ENCODE measurements at places on chromosomes 13 and 19.
A peak's percentile ranks its signal among the peaks of the same experiment; 100 is the strongest.

GRCh38 chr13:35874704-35875103, 256.5 kb downstream of the DCLK1 start:
- no peak for DNase-seq

- no peak for DNase-seq
Measured at GRCh38 chr19:10839114-10840050, 3.4 kb upstream of the TMED1 start.

- DNase-seq, result peak; percentile 53
Measured at GRCh38 chr19:55442372-55442961, 633 bp downstream of the SHISA7 start.

GRCh38 chr13:66887088-66887487, 343.0 kb downstream of the PCDH9 start:
- peak; percentile 83 for DNase-seq

DNA sequence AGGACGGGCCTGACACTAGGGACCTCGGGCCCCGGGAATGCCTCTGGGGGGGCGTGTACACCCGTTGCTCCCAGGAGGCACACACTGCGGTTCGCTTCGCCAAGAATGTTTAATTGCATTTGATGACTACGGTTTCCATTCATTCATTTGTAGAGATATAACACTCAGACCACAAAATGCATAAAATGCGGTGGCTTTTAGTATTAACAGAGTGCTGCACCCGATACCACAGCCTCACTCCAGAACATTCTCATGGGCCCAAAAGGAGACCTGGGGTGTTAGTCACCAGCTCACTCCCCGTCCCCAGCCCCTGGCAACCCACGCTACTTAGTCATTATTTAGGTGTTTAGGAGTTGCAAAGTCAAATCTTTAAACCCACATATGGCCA, 21.8 kb downstream of the HCN2 start:
- no peak for DNase-seq

DNA sequence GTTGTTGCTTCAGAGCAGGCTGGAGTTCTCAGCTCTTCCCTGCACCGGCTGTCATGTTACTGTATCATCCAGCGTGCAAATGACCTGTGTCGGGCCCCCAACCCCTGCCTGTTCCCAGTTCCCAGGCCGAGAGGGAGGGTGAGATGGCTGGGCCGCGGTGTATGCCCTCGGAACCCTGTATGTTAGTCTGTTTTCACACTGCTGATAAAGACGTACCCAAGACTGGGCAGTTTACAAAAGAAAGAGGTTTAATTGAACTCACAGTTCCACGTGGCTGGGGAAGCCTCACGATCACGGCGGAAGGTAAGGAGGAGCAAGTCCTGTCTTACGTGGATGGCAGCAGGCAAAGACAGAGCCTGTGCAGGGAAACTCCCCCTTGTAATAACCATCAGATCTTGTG, 10.9 kb downstream of the TMEM255B start:
- DNase-seq, result no peak

DNA sequence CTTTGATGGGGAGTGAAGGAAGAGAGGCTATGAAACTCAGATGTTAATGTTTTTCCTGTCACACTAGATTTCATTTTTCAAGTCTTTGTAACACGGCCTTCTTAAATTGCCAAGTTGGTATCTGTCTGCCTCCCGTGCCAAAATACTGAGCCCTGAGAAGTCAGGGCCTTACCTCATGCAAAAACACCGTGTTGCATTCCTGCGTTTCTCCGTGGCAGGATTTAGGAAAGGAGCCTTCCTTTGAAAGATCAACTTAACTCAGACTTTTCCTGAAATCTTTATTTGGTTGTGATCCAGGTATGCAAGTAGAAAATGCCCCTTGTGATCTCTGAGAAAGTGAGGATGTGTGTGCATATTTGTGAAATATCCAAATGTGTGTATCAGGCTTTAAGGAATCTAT, 1291.0 kb upstream of the SLC10A2 start:
- no peak for DNase-seq

- DNase-seq, result peak; percentile 43
Measured at GRCh38 chr13:96797136-96797535, 197.1 kb downstream of the OXGR1 start.

DNA sequence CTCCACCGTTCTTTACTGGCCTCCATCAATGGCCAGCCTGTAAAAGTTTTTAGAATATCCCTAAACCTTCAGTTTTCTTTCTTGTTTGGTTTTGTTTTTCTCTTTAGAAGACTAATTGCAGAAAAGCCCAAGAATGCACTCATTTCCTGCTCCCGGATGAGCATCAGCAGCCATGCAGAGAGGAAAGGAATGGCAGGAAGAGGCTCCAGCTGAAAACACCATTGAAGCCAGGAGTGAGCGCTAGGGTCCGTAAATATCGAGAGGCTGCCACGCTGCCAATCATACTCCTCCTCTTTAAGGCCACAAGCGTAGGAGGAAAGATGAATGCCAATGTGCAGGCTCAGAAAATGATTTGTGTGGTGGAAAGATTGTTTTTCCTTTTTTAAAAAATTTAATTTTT, 57.4 kb upstream of the UBE2L5 start:
- no peak for DNase-seq

DNA sequence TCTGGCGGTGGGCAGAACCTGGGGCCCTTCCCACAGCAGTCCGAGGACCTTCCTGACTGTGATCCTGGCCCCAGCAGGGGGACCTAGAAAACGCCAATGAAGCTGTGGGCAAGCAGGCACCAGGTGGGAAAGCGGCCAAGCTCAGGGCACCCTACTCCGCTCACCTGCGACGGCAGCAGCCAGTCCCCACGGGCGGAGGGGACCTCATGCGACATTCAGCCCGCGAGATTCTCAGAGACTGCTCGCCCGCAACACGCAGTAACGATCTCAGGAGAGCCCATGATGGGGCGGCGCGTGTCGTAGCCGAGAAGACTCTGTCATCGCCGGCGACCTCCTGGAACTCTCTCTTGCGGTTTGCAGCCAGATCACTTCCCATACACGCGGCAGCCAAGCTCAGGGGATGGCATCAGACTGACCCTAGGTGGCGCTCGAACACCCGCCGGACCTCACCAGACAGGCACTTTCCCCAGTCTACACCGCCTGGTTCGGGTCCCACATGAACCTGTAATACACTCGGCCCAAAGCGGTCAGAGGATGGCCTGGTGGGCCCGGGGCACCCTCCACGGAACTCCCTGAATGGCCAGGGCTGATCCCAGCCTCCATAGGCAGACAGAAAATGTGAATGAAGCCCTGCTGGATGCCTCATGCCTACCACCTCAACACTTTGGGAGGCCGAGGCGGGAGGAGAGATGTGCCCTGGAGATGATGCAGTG, 26.5 kb downstream of the MAN2B1 start:
- peak; percentile 68 for DNase-seq

DNA sequence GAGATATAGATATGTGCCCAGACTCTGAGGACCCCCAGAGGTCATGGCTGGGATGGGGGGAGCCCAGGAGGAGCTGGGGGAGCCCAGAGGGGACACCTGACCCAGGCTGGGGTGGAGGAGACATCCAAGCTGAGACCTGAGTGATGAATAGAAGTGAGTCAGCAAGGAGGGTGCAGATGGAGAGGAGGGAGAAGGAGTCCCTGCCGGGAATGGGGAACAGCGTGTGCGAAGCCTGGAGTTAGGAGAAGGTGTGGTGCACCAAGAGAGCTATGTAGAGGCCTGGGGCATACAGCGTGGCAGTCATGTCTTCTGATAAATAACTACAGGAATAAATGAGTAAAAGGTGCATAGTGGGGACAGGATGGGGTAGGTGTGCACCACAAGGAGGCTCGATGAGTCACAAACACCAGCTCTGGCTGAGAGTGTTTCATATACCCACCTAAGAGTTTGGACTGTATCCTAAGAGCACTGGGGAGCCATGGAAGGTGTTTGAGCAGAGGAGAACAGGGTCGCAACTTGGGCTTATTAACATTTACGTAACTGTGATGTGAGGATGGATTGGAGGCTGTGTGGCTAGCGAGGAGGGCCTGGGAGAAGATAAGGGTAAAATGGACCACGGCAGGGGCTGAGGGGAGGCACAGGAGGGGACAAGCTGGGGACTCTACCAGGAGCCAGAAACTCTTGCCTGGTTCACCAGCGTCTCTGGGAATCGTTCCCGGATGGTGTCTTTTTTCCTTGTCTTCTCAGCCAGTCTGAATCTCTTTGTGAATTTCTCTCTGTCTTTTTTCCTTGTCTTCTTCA, 1.4 kb downstream of the CEACAM18 start:
- DNase-seq, result no peak

DNA sequence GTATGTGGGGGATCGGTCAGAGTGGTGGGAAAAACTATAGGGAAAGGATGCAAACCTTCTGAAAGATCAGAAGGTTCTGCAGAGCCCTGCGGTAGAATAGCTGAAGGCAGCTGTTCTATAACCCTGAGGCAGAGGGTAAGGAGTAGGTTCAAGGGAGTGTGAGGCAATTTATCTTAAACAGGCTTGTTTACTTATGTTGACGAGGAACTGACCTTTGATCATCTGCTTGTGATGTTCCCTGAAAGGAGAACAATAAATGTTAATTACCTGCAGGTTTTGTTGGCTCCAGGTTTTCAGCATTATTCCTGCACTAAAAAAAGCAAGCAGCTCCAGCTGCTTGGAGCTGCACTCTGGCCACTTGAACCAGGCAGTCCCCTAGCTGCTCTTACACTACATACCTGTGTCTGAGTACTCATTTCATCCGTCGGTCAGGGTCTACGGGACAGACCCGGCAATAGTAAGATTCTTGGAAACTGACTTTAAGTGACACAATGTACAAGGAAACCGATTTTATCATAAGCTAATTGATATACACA, 202.1 kb downstream of the TBC1D4 start:
- no peak for DNase-seq

- DNase-seq, result no peak
Measured at GRCh38 chr19:50401605-50402450, 16.9 kb upstream of the SPIB start.

DNA sequence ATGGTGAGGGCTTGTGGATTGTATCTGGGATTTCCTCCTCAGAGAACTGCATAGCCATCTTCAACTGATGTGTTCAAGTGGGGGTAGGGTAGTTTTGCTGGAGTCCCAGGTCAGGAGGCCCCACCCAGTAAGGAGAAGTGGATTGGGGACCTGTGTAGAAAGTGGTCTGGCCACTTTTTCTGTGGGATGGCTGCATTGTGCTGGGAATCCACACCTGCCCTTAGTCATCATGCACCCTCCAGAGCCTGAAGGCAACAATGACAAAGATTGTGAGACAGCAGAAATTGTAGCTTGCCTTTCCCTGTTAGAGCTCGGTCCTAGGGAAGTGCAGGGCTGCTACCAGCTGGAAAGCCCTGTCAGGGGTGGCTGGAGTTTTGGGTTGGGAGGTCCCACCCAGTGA, 255.4 kb downstream of the NDFIP2 start:
- no peak for DNase-seq

DNA sequence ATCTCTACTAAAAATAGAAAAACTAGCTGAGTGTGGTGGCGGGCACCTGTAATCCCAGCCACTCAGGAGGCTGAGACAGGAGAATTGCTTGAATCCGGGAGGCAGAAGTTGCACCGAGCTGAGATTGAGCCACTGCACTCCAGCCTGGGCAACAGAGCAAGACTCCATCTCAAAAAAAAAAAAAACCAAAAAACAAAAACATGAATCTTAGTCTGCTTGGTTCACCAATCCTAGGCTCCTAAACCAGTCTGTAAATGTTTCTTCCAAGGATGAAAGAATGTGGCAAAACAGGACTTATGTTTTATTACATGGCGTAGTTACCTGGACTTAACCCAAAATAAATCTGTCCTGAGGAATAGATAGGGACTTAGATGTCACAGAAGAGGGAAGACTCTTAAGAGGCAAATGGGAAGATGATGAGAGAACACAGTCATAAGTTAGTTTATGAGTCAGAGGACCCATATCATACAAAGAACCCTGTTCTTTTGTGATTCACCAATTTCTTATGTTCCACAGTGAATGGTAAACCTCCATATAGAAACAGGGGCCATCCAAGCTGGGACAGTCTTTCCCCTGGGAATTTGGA, 6.9 kb upstream of the FBXL3 start:
- no peak for DNase-seq
